CD4-positive, alpha-beta T cell treated with Interleukin-12 subunit alpha and Interleukin-12 subunit beta, for 1 hour (primary cell): ENCODE measurements at places on chromosomes 7 and 10.
A peak's percentile ranks its signal among the peaks of the same experiment; 100 is the strongest.

GRCh38 chr10:123948030-123948823, 56.6 kb upstream of the CPXM2 start:
- DNase-seq = no peak

DNA sequence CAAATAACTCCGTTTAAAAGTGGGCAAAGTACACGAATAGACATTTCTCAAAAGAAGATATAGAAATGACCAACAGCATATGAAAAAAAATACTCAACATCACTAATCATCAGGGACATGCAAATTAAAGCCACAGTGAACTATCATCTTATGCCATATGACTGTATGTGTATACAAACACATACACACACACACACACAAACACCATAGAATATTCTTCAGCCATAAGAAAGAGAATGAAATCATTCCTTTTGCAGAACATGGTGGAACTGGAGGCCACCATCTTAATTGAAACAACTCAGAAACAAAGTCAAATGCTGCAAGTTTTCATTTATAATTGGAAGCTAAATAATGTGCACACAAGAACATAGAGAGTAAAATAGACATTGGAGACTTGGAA, 1019.4 kb downstream of the KCNMA1 start:
- DNase-seq = no peak

DNA sequence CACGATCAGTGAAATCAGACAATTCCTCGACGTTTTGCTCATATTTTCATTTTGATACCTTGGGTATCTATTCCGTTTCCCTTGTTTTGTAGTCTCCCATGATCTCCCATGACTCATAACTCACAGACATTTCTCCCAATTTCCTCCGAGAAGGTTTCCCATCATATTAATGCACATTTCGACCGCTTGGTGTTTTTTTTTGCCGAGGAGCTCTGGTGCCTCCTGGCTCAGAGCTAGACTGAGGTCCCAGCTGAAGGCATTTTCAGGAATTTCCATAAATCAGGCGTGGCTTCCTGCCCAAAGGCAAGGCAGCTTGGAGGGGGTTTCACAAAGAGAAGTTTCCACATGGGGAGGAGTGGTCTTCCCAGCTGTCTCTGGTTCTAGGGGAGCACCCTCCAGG, 148.2 kb upstream of the TNS3 start:
- no peak for DNase-seq

GRCh38 chr7:139396323-139396951, 36.7 kb downstream of the LUC7L2 start:
- no peak for DNase-seq

GRCh38 chr10:9311702-9312499, 1257.4 kb downstream of the GATA3 start:
- no peak for DNase-seq

GRCh38 chr10:101092881-101093354, 31.1 kb downstream of the KAZALD1 start:
- DNase-seq = no peak

- no peak for DNase-seq
Measured at GRCh38 chr7:109127145-109127544, 557.5 kb downstream of the DNAJB9 start.

GRCh38 chr7:107501593-107501992, 31.7 kb downstream of the GPR22 start:
- DNase-seq = peak; percentile 10

DNA sequence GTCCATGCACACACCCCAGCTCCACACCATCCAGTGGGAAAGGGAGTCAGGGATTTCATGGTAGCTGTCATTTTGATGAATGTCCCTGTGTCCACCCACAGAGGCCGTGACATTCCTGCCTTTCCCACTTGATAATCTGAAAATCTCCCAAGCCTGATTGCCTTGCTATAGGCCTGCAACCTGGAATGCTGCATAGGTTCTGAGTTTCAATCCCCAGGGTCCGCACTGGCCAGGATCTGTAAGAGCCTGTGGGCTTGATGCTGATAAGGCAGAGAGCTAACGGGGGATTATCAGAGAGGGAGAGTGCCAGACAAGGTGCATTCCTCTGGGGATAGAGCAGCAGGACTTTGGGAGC, 57.5 kb downstream of the RBM20 start:
- no peak for DNase-seq

DNA sequence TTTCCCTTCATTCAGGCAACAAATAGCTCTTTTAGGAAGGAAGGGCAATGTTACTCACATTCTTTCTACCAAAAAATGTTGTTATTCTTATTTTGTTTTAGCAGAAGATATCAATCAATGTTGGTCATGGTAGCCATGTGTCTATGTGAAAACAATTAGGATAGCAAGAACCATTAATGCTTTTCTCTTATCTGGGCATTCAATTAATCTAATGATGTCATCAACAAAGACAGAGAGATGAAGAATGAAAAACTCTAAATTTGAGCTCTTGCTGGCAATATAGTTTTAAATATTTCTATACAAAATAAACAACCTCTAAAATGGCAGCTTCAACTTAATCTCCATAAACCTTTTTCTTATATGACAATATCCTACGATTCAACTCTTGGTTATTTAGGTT, 353.7 kb upstream of the ANKRD30A start:
- no peak for DNase-seq

GRCh38 chr7:99623702-99624447, 7.1 kb downstream of the ZSCAN25 start:
- no peak for DNase-seq

- no peak for DNase-seq
Measured at GRCh38 chr7:511476-512145, 8.0 kb downstream of the PDGFA start.

GRCh38 chr10:58967551-58968388, 208.7 kb upstream of the PHYHIPL start:
- DNase-seq = no peak

DNA sequence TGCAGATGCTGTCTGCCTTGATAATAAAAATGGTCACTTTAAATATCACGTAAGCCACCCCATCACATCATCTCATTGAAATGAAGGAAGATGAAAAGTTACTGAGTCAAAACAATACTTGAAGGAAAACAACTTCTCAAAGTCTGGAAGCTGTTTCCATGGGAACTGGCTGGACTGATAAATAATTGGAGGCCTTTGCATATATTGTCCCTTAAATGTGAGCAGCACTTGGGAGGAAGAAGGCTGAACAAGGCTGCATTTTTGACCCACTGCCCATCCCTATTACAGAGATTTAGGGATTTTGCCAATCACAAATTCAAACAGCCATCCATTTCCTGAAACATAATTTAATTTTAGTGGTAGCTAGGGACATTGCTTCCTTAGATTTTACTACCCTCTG, 18.2 kb upstream of the MAGI2 start:
- DNase-seq = no peak
